ENCODE measurements at places on chromosomes 12 and 14. TPM values are rescaled to one million over a fixed set of nuclear protein-coding genes. Genes with fewer than 3 reads are reported as not detected.

The RAB21 gene
- total RNA-seq = 27.0 TPM

The KRT5 gene
- not detected for total RNA-seq

The KCNJ8 gene
- 2.3 TPM for total RNA-seq

The AJUBA gene
- total RNA-seq = 47.4 TPM

The CCDC184 gene
- 1.2 TPM for total RNA-seq

The COPS7A gene
- 88.8 TPM for total RNA-seq

The FBXW8 gene
- 20.9 TPM for total RNA-seq

The LAG3 gene
- total RNA-seq = 0.43 TPM

The TCL1B gene
- not detected for total RNA-seq

The KIAA0586 gene
- 11.1 TPM for total RNA-seq

The NFE2 gene
- not detected for total RNA-seq

The PPHLN1 gene
- total RNA-seq = 39.1 TPM

The FAM90A1 gene
- 0.09 TPM for total RNA-seq

The PPM1H gene
- 0.51 TPM for total RNA-seq

The GRIP1 gene
- not detected for total RNA-seq

The IFI27 gene
- 7.4 TPM for total RNA-seq

The ORMDL2 gene
- total RNA-seq = 28.9 TPM

The CMKLR1 gene
- total RNA-seq = 6.8 TPM

The LPAR5 gene
- total RNA-seq = not detected

The SMCO2 gene
- not detected for total RNA-seq

The HECTD4 gene
- 20.5 TPM for total RNA-seq

The BDKRB2 gene
- total RNA-seq = 3.1 TPM

The NOVA1 gene
- 1.6 TPM for total RNA-seq

The XRCC3 gene
- total RNA-seq = 15.6 TPM

The GAPDH gene
- 7,738 TPM for total RNA-seq

The LRTM2 gene
- total RNA-seq = not detected

The MAP3K9 gene
- under 0.01 TPM for total RNA-seq

The POLE2 gene
- total RNA-seq = 6.6 TPM

The HOTAIR gene
- not detected for total RNA-seq

The SLC7A8 gene
- 4.3 TPM for total RNA-seq

The KRT85 gene
- total RNA-seq = not detected

The TMEM132C gene
- total RNA-seq = 3.3 TPM

The KNTC1 gene
- 8.8 TPM for total RNA-seq

The KRT6B gene
- total RNA-seq = not detected

The SMIM41 gene
- total RNA-seq = 2.0 TPM

The OVCH1 gene
- 0.17 TPM for total RNA-seq

The KRT77 gene
- total RNA-seq = not detected

The RTN1 gene
- 0.35 TPM for total RNA-seq

The LYZ gene
- total RNA-seq = not detected

The DHRS4 gene
- total RNA-seq = 54.4 TPM

The NR1H4 gene
- 0.12 TPM for total RNA-seq

The KCNH3 gene
- not detected for total RNA-seq

The GYS2 gene
- total RNA-seq = not detected

The EML5 gene
- total RNA-seq = not detected

The AMN gene
- 12.4 TPM for total RNA-seq

The FIGNL2 gene
- not detected for total RNA-seq

The SLC6A12 gene
- not detected for total RNA-seq

The TAS2R20 gene
- 0.68 TPM for total RNA-seq

The SERPINA9 gene
- total RNA-seq = not detected

The FBXO34 gene
- 12.0 TPM for total RNA-seq

The BCL11B gene
- total RNA-seq = not detected

The USP44 gene
- total RNA-seq = 0.09 TPM

The ANO4 gene
- 4.4 TPM for total RNA-seq
